ENCODE measurements at places on chromosomes 1 and 21. TPM values are rescaled to one million over a fixed set of nuclear protein-coding genes. Genes with fewer than 3 reads are reported as not detected.

Gene WNT9A
- total RNA-seq: 0.65 TPM

Gene IGSF21
- total RNA-seq: not detected

Gene MX1
- total RNA-seq: 3.3 TPM

Gene KIF1B
- total RNA-seq: 20.4 TPM

Gene PCAT6
- total RNA-seq: 0.65 TPM

Gene OR10J1
- total RNA-seq: not detected

Gene CHRM3
- 0.13 TPM for total RNA-seq

Measured in epithelial cell of alveolus of lung (primary cell).